ENCODE measurements at places on chromosomes 1 and 21.

- DNase-seq: peak; percentile 59
These were observed 73.2 kb upstream of the ABCG1 start for GRCh38 chr21:42145569-42146272.

DNA sequence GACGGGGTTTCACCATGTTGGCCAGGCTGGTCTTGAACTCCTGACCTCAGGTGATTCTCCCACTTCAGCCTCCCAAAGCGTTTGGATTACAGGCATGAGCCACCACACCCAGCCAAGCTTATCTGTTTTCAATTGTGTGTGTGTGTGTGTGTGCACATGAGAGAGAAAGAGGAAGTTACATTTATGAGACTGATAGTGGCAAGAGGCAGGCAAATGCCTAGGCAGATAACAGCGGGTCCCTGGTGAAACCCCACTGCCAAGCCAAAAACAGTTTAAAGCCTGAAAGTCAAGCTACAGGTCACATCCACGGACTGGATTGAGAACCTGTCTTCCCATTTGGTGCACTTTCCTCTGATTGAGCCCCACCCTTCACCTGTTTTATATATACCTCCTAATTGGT is 35.1 kb upstream of the IFNGR2 start:
- DNase-seq: no peak

GRCh38 chr1:20198918-20199317 is 12.6 kb upstream of the PLA2G2C start:
- DNase-seq: no peak

DNA sequence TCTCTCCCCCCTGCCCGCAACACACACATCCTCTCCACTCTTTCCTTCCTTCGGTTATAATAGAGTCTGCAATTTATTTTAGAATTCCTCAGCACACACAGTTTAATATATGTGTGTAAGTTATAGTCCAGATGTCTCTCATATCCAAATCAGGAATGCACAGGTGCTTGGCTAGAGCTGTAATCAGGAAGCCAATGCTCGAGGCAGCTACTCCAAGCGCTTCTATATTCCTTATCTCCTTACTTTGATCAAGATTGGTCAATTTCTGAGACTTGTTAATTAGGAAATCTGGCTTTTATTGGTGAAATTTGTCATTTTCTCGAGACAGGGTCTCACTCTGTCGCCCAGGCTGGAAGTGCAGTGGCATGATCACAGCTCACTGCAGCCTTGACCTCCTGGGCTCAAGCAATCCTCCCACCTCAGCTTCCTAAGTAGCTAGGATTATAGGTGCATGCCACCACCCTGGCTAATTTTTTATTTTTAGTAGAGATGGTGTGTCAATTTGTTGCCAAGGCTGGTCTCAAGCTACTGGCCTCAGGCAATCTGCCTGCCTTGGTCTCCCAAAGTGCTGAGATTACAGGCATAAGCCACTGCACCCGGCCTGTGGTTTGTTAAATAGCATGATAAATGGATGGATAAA is 27.7 kb downstream of the RPL5 start:
- no peak for DNase-seq

- DNase-seq: peak; percentile 27
These were observed 74.7 kb downstream of the NTPCR start for GRCh38 chr1:233025157-233025556.

- DNase-seq: no peak
These were observed 84.9 kb downstream of the SIM2 start for GRCh38 chr21:36783612-36784374.

DNA sequence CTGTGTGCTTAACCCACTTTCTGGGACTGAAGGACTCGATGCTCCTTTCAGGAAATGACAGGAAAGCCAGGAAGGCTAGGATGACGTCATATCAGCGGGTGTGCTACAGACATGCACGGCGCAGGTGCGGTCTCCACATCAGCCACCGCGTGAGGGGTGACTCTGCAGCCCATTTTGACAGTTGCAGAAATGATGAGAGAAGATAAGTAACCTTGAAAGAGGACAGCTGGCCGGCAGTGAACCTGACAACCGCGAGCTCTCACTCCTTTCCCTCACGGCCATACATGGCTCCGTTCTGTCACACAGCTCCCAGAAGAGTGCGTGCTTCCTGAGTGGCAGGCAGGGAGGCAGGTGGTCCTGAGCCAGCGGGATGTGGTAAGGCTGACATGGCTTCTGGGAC is 1.7 kb upstream of the KRTAP10-5 start:
- DNase-seq: no peak

GRCh38 chr1:41810446-41810845 is 108.3 kb downstream of the HIVEP3 start:
- DNase-seq: no peak

DNA sequence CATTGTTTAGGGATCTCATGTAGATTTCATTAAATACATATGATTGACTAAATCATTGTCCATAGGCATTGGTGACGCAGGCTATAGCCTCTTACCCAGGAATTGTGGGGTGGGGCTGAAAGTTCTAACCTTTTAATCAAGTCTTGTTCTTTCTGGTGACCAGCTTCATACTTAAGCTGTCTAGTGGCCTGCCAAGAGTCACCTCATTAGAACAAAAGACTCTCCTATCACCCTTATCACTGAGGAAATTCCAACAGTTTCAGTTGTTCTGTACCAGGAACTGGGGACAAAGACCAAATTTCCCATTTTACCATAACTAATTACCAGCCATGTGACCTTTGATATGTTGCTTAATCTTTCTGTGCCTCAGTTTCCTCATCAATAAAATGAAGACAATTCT is 298.5 kb downstream of the PBX1 start:
- no peak for DNase-seq

DNA sequence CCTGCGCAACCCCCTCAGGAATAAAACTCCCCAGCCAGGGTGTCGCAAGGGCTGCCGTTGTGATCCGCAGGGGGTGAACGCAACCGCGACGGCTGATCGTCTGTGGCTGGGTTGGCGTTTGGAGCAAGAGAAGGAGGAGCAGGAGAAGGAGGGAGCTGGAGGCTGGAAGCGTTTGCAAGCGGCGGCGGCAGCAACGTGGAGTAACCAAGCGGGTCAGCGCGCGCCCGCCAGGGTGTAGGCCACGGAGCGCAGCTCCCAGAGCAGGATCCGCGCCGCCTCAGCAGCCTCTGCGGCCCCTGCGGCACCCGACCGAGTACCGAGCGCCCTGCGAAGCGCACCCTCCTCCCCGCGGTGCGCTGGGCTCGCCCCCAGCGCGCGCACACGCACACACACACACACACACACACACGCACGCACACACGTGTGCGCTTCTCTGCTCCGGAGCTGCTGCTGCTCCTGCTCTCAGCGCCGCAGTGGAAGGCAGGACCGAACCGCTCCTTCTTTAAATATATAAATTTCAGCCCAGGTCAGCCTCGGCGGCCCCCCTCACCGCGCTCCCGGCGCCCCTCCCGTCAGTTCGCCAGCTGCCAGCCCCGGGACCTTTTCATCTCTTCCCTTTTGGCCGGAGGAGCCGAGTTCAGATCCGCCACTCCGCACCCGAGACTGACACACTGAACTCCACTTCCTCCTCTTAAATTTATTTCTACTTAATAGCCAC is 696 bp downstream of the TGFB2 start:
- peak; percentile 42 for DNase-seq

DNA sequence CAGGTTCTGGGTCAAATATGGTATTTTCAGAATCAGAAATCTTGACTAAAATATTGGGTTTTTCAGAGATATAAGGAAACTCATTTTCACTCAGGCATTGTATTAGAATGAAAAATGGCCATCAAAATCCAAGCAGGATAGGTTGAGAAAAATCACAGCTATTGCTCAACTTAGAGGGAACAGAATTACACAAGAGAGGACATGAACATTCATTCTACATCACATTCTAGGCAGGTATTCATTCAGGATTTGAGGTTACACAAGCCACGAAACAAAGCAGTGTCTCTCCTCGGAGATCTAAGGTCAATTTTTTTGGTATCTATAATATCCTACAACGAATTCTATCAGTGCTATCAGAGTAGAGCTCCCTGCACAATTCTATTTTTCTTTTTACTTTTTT is 163.6 kb upstream of the HP1BP3 start:
- no peak for DNase-seq

GRCh38 chr1:66728021-66728420 is 24.2 kb upstream of the DYNLT5 start:
- DNase-seq: no peak

DNA sequence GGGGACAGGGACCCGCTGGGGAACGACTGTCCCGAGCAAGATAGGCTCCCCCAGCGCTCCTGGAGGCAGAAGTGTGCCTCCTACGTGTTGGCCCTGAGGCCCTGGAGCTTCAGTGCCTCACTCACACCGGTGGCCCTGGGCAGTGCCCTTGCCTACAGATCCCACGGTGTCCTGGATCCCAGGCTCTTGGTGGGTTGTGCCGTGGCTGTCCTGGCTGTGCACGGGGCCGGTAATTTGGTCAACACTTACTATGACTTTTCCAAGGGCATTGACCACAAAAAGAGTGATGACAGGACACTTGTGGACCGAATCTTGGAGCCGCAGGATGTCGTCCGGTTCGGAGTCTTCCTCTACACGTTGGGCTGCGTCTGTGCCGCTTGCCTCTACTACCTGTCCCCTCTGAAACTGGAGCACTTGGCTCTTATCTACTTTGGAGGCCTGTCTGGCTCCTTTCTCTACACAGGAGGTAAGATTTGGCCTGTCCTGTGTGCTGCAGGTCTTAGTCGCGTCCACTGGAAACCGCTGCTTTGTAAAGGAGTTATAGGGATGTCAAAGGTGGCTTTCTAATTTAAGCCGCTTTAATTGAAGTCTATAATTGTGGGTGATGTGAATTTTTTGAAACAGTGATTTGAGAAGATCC is 717 bp downstream of the UBIAD1 start:
- DNase-seq: peak; percentile 15

GRCh38 chr1:40637470-40638007 is 27.9 kb downstream of the RIMS3 start:
- no peak for DNase-seq

GRCh38 chr1:4716406-4716805 is 62.0 kb downstream of the AJAP1 start:
- DNase-seq: no peak

DNA sequence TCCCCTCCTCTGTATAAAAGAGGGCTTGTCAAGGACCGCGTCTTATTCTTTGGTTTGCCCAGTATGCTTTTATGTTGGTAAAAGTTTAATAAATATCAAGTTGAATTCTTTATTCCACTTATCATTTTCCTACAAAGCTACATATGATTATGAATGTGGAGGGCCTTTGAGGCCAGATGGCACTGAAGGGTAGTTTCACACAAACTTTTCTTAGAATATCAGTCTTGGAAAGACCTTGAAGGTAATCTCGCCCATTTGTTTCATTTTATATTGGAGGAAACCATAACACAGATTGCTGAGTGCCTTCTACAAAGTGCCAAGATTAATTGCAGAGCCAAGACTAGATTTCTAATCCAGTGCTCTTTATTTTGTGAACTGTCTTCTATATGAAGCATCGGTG is 5.8 kb upstream of the FUBP1 start:
- DNase-seq: no peak

GRCh38 chr21:17949421-17949820 is 130.3 kb upstream of the C21orf91 start:
- no peak for DNase-seq

- no peak for DNase-seq
These were observed 276.6 kb downstream of the NFIA start for GRCh38 chr1:61358770-61359455.

DNA sequence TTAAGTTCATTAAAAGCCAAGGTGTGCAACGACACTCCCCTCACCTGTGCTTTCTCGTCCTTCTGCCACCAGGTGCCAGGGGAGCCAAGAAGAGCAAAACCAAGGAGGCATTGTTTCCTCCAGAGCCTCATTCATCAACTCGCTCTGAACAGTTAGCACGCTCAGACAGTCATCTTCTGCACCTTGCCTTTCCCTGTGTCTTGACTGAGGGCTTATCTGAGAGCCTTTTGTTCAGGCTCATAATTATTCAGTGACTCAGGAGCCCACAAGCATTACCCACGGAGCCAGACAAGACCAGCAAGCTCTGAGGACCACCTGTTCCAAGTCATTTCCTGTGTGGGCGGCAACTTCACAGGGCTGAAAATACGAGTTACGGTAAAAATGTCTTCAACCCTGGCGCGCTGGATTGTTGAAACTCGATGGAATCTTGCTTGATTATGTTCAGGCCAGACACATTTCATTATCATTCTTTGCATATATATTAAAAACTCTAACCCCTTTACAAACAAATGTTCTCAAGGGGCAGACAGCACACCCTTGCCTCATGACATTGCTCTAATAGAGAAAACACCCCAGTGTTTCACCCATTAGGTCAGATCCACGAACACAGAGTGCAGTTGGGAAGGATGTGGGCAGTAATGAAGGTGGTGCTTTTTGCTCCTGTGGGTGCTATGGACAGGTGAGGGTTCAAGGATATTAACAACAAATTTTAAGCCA is 89.7 kb upstream of the RUNX1 start:
- peak; percentile 76 for DNase-seq

- DNase-seq: no peak
These were observed 34.8 kb downstream of the ZMYND12 start for GRCh38 chr1:42420911-42421585.

- peak; percentile 34 for DNase-seq
These were observed 987 bp downstream of the GPR137B start for GRCh38 chr1:236143104-236143948.

GRCh38 chr1:213828867-213829266 is 158.9 kb upstream of the PROX1 start:
- DNase-seq: no peak

- DNase-seq: no peak
These were observed 19.7 kb upstream of the GPR52 start for GRCh38 chr1:174428033-174428432.

DNA sequence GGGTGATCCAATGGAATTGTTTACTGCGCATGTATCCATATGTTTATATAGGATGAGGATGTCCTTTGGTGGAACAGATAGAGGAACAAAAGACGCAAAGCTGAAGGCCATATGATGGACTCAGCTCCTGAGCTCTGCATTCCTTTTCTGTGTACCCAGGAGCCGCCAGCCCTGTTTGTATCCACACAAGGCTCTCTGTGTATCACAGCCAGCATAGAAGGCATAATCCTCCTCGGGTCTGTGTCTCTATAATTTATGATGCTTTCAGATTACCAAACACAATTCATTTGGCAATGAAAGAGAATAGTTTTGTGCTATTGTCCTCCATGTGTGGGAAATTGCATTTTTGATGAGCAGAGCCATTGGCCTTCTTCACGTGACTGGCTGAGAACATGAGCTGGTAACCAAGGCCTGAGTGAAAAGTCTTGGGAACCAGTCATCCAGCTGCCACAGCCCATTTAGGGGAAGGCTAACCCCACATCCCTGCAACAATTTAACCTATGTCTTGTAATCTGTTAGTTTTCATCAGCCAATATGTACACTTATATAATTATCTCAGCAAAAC is 119.2 kb downstream of the PBX1 start:
- DNase-seq: no peak

DNA sequence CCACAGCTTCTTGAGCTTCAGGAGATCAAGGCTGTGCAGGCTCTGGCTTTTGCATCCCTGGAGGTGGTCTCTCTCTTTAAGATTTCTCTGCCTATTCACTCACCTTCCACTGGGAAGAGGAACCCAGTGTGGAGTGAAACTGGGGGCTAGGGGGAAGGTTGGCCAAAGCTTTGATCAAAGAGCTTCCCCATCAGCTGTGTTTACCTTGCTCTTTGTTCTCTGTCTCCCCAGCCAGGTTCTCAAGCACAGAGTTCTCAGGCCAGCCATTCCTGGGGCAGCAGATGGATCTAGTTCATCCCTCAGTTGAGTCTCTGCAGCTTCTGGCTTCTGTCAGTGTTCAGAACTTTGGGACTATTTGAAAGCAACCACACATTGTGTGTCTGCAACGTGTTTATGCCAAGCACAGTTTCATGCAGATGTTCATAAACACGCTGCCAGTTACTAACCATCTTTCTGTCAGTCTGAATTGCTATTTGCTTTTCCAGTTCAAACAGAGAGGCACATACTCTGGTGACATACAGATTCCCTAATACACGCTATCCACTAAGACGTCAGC is 17.2 kb upstream of the MRPS14 start:
- no peak for DNase-seq

- DNase-seq: no peak
These were observed 85.6 kb upstream of the WNT4 start for GRCh38 chr1:22228505-22228911.

Measured in activated naive CD4-positive, alpha-beta T cell treated with anti-CD3 and anti-CD28 coated beads, Interleukin-2, amount 50 U/mL, for 16 hours (primary cell).